Gastroesophageal sphincter (tissue), 4 donors: ENCODE measurements at places on chromosomes 3 and 15. TPM values are rescaled to one million over a fixed set of nuclear protein-coding genes. Genes with fewer than 3 reads are reported as not detected.

Gene KBTBD13
- total RNA-seq: not detected

Gene GOLGA8R
- total RNA-seq: 3.3 TPM

Gene PFKFB4
- total RNA-seq: 2.9 TPM

Gene SNTN
- not detected for total RNA-seq

Gene GOLGA6A
- total RNA-seq: not detected

Gene ALDH1A3
- 148 TPM for total RNA-seq

Gene MCTP2
- total RNA-seq: 10.3 TPM

Gene WDR93
- not detected for total RNA-seq

Gene DPH3
- 31.4 TPM for total RNA-seq

Gene HTR3E
- total RNA-seq: not detected

Gene MAPK6
- 22.5 TPM for total RNA-seq

Gene NRG4
- total RNA-seq: 0.12 TPM

Gene GABRG3
- total RNA-seq: not detected

Gene SPATA12
- not detected for total RNA-seq

Gene KNL1
- total RNA-seq: 0.89 TPM

Gene TUBGCP4
- total RNA-seq: 12.7 TPM
